Panc1 (cell line): ENCODE measurements at places on chromosomes 16 and 17.

DNA sequence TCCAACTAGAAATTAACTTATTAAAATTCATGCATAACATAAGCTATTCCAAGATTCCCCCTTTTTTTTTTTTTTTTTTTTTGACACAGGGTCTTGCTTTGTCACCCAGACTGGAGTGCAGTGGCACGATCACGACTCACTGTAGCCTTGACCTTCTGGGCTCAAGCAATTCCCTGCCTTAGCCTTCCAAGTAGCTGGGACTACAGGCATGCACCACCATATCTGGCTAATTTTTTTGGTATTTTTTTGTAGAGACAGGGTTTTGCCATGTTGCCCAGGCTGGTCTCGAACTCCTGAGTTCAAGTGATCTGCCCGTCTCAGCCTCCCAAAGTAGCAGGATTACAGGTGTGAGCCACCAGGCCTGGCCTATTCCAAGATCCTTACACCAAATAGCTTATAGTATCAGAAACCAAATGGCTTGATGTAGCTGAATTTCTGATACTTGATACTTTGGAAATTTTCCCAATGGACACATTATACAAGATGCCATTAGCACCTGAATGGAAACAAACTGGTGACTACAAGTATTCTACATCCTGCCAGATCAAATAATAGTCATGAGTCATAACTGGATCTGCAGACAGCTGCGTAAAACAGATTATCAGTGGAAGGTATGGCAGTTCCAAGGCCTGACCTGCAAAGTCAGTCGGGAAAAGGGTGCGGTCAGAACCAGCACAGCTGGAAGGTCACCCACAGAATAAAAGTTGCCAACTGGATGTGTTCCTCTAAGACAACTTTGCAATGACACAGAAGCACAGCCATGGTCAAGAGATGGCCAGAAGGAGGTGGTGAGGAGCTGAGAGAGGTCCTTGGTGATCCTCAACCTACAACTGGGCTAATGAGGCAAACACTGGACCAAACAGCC is 14.5 kb downstream of the TUBG1 start:
- DNase-seq = no peak

- DNase-seq = peak; percentile 33
Measured at GRCh38 chr16:81403601-81404391, 40.8 kb upstream of the CMIP start.

DNA sequence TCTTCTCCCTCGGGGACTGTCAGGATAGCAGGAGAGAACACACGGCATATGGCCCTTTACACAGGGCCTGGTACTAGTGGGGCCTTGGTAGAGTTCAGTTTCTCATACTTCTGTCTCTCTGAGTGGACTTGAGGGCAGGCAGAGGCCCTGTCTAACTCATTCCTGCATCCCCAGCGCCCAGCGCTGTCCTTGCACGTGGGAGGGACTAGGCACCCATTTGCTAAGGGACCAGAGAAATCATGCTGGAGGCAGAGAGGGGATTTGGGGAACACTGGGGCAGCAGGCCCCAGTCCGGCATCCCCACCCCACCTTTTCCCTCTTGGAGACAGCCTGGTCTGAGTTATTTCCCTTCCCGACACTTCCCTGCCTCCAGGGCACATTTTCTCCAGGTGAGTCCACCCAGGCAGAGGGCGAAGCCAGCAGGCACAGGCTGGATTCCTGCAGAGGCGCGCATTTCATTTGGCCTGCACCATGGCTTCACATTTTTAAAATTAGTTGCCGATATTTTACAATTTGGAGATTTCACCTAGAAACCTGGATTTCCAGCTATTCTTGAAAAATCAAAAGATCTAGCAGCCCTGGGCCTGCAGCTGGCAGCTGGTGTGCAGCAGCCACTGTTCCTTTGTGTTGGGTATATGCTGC is 9.7 kb upstream of the NKD1 start:
- DNase-seq = no peak

- DNase-seq = no peak
Measured at GRCh38 chr17:19539040-19539399, 5.4 kb downstream of the SLC47A1 start.

DNA sequence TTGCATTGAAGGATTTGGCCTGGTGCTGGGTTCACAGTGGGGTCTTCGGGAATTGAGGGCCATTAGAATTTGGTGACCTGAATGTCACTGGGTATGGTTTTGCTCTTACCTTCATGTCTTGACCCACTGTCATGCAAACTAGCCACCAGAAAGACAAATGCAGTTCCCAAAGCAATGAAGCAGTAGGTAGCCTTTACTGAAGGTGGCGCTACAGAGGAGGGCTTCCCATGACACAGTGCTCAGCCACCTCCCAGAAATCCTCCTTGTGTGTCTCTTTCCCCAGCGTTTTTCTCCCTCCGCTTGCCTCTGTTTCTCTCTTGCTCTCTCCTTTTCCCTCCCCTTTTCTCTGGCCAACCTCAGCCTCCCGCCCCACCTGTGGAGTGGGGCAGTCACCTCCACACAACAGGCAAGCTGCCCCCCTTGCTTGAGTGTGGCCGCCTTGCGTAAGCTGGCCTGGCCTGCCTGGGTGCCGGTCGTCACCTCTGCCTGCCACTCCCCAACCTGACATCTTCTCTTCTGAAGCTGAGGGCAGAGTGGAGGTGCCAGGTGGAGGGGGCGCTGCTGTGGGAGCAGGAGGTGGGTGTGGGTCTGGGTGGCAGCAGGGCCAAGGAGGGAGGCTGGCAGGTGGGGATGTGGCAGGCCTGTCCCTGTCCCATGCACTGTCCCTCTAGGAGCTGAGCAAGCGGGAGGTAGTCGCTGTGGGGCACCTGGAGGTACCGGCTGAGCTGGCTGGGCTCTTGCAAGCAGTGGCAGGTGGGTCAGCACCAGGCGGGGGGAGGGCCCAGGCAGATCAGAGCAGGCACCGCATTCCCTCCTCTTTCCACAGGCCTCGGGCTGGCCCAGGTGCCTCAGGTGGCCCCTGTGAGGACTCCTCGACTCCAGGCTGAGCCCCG is 34.7 kb downstream of the MYO15A start:
- DNase-seq = no peak

DNA sequence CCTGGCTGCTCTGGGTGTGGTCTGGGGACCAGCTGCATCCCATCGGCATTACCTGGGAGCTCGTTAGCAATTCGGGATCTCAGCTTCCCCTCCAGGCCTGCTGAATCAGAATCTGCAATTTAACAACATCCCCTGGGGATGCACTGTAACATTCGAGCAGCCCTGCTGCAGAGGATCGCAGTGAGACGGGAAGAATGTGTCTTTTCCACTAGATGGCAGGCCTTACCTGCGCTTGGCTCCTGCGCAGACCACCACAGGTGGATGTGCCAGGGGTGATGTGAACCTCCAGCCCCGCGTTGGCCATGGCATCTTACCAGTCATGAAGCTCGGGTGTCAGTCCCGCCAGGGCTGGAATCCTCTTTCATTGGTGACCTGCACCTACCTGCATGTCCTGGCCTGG is 209.9 kb downstream of the PRKCB start:
- DNase-seq = no peak

DNA sequence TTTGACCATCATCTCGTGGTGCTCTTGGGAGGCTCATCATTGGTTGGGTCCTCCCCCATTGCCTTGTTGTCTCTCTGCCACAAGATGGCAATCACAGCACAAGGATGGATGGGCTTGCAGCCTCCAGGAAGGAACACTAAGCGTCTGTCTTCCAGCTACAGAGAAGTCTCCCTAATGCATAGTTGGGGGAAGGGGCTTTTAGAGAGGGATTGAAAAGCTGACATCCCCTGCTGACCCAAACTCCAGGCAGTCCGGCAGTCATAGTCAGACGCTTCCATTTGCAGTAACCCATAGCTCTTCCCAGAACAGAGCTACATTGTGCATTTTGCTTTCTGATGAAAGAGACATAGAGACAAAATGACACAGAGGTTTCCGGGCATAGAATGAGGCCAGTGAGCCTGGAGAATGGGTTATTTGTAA is 111.4 kb downstream of the UTP18 start:
- DNase-seq = peak; percentile 28

- peak; percentile 33 for DNase-seq
Measured at GRCh38 chr16:25838724-25839186, 147.0 kb downstream of the HS3ST4 start.

- no peak for DNase-seq
Measured at GRCh38 chr17:78411241-78411857, 32.9 kb downstream of the PGS1 start.

- no peak for DNase-seq
Measured at GRCh38 chr17:38705523-38705802, 390 bp downstream of the MLLT6 start.

GRCh38 chr16:81931927-81932326 is 79.3 kb downstream of the SDR42E1 start:
- DNase-seq = no peak

- no peak for DNase-seq
Measured at GRCh38 chr17:17666111-17666714, 15.0 kb upstream of the RAI1 start.

- peak; percentile 22 for DNase-seq
Measured at GRCh38 chr17:48724251-48725003, 1.4 kb downstream of the PRAC2 start.

- no peak for DNase-seq
Measured at GRCh38 chr16:58815181-58815888, 81.2 kb upstream of the GOT2 start.

DNA sequence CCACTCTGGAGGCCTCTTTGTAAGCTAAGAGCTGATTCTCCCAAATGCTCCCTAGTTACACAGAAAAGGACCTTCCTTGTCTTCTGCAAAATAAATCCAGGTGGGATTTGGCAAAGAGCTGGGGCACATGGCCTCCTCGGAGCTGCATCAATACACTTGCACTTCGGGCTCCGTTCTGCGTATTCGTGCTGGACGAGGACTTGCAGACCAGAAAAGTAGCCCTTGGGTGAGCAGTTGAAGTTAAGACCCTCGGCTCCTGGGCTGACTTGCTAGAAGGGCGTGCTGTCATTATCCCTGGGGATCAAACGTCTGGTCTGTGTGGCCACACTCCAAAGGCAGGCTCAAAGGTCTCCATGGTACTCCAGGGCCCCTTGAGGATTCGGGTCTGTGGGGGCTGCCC is 144.2 kb upstream of the RPH3AL start:
- DNase-seq = no peak

- no peak for DNase-seq
Measured at GRCh38 chr17:59073972-59074371, 32.7 kb downstream of the TRIM37 start.

- DNase-seq = peak; percentile 39
Measured at GRCh38 chr17:10646392-10646990, 10.6 kb downstream of the MYH3 start.

DNA sequence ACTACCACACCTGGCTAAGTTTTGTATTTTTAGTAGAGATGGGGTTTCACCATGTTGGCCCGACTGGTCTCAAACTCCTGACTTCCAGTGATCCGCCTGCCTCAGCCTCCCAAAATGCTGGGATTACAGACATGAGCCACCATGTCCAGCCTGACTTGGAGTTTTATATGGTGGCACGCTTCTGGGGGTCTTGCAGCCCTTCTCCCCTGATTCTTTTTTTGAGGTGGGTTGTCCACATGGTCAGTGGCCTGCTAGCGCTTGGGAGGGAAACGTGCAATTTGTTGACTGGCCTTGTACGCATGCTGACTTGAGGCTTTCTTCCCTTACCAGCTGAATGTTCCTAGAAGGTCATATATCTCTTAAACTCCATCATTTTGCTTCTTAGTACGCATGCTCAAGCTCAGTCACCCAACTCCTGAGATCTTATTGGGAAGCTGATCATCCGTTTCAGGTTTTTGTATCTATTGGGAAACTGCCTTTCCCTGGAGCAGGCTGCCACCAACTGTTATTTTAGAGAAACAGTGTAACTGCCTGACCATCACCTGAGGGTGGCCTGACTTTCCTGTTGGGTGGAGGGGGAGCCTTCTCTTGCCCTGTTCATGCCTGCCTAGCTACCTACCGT is 13.7 kb upstream of the LDHD start:
- no peak for DNase-seq

- DNase-seq = no peak
Measured at GRCh38 chr17:79990704-79991103, 45.0 kb downstream of the TBC1D16 start.

GRCh38 chr16:77043076-77043475 is 147.9 kb upstream of the MON1B start:
- DNase-seq = peak; percentile 30
